ENCODE measurements at places on chromosomes 5 and 9.

- no peak for DNase-seq
Measured at GRCh38 chr5:57445705-57446037, 36.9 kb downstream of the ACTBL2 start.

- no peak for DNase-seq
Measured at GRCh38 chr9:92728831-92729734, 35.5 kb downstream of the BICD2 start.

DNA sequence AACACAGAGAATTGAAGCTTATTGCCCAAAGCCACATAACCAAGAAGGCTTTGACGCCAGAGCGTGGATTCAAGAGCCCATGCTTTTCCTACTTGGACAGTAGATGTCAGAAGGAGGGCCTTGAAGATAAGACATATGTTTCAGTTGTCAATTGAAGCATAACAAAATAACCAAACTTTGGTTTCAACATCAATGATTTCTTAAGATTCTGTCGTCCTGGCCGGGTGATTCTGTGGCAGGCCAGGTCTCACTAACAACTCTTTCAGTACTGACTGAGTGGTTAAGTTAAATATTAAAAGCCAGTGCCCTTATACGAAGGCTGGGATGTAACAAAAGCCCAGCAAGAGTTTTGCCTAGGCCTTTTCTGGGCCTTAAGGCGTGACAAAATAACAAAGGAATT lies 94.0 kb downstream of the RCL1 start:
- DNase-seq: peak; percentile 40

- no peak for DNase-seq
Measured at GRCh38 chr5:58156361-58156760, 303.5 kb downstream of the PLK2 start.

DNA sequence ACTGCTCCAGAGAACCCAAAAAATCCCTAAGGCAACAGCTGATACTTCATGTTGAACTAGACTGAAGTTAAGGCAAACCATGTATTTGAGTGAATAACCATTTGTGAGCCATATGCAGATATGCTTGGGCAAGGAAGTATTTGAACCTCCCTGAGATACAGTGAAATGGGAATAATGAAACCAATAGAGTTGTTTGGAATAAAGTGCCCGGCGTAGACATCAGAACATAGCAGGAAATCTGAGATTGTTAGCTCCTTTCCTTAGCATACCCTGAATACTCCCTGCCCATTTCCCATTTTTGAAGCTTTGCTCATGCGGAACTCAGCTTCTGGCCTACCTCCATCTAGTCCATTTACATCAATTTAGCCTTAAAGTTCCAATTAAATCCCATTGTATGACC lies 611.9 kb downstream of the EFNA5 start:
- DNase-seq: no peak

- DNase-seq: peak; percentile 49
Measured at GRCh38 chr5:173238312-173239232, 3.6 kb upstream of the NKX2-5 start.
